GM12892 (cell line): ENCODE measurements at places on chromosomes 3 and 15.

- no peak for DNase-seq
These were observed 74.8 kb upstream of the MAGI1 start for GRCh38 chr3:66113542-66113941.

GRCh38 chr3:194257151-194257621 lies 93.9 kb downstream of the CPN2 start:
- DNase-seq = no peak

- DNase-seq = no peak
These were observed at the start of gene CLDN16 for GRCh38 chr3:190387578-190388213. TSS of gene CLDN16 (plus strand) at chr3:190388163. CDS start at chr3:190388330, 167 bp downstream.

DNA sequence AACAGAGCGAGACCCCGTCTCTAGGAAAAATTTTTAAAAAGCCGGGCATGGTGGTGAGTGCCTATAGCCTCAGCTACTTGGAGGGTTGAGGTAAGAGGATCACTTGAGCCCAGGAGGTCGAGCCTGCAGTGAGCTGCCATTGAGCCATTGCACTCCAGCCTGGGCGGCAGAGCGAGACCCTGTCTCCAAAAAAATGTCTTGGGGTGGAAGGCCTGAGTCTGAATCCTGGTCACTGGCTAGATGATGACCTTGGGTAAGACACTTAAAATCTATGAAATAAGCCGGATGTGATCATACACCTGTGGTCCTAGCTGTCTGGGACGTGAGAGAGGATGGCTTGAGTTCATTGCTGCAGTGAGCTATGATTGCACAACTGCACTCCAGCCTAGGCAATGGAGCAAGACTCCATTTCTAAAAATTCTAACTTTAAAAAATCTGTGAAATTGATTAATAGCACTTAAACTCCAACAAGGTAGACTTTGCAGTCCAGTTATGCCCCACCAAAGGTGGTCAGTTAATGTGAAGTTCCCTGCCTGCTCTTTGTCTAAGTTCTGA lies 157.3 kb upstream of the UMPS start:
- no peak for DNase-seq

DNA sequence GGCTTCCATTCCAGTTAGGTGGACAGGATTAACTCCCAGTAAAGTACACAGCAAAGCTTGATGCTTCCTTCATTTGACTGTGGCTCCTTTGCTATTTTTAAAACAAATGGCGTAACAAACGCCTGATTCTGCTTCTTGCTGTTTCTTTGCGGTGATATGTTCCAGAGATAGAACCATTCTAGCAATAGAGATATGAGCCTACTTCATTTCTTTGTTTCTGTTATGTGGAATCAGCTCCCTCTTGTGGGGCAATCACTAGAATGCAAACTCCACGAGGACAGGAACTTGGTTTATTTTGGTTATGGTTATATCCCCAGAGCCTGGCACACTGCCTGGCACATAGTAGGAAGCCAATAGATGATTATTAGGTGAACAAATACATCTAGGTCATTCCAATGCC lies 122.6 kb upstream of the SLC6A11 start:
- no peak for DNase-seq

DNA sequence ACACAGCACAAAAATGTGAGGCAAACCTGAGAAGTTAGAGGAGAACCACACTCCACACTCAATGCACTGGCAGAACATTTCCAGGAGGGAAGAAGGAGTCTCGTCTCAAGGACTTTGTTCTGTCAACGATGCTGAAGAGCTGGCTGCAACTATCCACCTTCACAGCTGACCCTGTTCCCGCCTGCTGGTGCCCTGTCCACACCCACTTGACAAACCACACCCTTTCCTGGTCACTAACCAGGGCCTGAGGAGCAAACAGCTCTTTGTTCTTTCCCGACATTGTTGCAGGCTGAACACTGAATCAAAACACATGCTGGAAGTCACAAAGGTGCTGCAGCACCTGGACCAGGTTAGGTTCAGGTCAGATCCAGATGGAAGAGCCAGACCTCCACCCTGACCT lies 92.6 kb upstream of the ARRDC4 start:
- DNase-seq = no peak

- DNase-seq = no peak
These were observed 681.6 kb upstream of the SEMA6D start for GRCh38 chr15:47035475-47036406.

DNA sequence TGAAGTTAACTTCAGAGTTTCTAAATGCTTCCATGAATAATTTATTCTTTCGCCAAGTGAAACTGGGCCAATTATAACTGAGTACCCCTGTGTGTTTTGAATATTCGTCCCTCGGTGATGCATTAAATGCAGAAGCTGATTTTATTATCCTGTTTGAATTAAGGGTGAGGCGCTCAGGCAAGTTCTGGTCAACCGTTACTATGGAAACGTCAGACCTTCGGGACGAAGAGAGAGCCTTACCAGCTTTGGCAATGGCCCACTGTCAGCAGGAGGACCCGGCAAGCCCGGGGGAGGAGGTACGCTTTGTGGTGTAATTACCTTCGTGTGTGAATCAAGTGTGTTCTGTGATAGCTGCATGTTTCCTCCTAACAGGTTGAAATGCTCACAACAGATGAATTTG lies 239.8 kb downstream of the ITPR1 start:
- no peak for DNase-seq

GRCh38 chr15:66566963-66567531 lies 1.2 kb upstream of the LCTL start:
- DNase-seq = peak; percentile 62

- no peak for DNase-seq
These were observed 286.0 kb downstream of the NFKBIZ start for GRCh38 chr3:102135316-102135715.

GRCh38 chr3:191216510-191216909 lies 17.5 kb downstream of the OSTN start:
- no peak for DNase-seq

DNA sequence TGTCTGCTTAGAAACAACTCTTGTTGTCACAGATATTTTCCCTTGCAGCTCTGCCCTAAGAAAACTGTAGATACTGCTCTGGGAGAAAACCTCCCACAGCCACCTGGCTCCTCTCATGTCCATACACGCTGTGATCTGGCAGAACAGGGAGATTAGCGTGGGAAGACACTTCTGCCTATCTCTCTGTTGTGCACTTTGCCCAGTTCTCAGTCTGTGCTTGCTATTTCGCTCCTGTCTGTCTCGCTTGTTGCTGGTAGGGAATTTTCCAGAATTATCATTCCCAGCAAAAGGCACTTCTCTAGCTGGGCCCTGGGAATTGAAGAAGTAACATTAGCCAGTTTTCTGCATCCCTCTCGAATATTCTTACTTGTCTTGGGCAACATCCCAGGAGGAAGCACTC lies 8.1 kb upstream of the GATM start:
- DNase-seq = no peak

- DNase-seq = no peak
These were observed 210.2 kb downstream of the TJP1 start for GRCh38 chr15:29612096-29612495.

- DNase-seq = no peak
These were observed 164.6 kb upstream of the ICE2 start for GRCh38 chr15:60643555-60643954.

DNA sequence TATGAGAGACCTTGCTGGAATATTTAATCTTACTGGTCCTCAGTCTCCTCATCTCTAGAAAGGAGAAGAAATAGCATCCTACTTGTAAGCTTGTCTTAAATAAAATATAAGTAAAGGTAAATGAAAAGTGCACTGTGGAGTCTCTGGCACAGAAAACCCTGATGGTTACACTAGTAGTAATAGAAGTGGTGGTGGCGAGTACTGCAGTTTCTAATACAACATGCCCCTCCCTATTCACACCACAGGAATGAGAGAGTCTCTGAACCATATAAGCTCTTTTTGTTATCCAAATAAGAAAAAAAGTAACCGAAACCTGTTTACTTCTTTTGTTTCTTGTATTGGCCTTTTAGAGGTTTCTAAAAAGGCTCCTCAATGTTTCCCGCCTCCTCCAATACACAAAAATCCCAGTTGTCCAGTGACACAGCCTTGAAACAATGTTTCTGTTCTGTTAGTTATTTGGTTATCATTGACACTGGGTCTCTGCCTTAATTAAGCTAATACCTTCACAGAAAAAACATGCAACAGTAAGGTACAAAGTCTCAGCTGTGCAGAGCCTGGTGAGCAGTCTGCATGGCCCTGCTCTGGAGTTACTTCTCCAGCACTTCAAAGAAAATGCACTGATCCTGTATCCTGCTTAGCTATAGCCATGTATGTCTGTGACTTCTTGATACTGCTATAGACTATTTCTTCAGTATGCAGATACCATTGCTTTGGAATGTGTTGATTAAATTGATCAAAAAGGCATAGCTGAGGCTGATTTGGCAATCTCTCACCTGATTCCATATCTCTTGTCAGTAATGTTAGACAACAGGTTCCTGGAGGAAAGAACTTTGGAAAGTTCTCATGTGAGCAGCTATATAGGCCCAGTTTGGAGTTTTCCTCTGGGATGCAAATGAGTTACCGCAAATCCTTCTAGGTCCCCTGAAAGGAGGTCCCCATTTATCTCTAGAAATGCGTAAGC lies 315.6 kb upstream of the IL12A start:
- no peak for DNase-seq

GRCh38 chr15:27250223-27250622 lies 279.2 kb downstream of the GABRG3 start:
- DNase-seq = no peak

DNA sequence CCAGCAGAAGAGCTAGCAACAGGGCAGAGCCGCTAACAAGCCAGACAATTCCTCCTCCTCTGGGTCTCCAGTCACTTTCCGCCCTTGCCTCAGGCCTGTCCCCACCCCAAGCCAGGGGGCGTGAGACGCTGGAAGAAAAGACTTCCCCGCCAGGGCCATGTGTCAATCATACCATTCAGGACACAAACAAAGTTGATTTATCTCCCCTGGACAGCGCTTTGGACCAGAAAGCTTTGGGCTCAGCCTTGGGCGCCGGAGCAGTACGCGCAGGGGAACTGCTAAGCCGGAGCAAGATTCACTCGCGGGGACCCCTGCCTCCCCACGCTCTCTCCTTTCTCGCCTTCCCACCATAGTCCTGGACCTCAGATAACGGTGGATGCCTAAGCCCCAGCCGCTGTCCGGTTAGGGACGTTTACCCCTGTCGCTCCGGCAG lies 479 bp downstream of the LRRC2 start:
- no peak for DNase-seq

GRCh38 chr3:159987291-159987711 lies 1.3 kb upstream of the IL12A start:
- DNase-seq = no peak

GRCh38 chr15:89660556-89660955 lies 5.3 kb upstream of the KIF7 start:
- DNase-seq = no peak

- DNase-seq = peak; percentile 22
These were observed 674 bp downstream of the SERP1 start for GRCh38 chr3:150545419-150546225.

DNA sequence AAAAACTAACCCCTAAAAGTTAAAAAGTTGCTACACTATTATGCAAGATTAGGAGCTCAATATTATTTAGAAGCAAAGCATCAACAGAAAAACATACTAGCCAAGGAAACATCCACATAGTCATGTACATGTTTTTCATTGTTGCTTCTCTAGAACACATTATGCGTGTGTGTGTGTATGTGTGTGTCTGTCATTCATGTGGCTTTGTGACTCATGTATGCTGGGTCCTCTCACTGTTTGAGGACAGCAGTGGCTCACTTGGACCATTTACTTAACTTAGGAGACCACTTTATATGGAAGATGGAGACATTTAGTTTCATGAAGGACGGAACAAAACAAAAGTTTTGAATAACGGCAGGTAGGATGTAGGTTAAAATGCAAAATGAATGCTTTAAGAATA lies 219.4 kb upstream of the THBS1 start:
- no peak for DNase-seq

GRCh38 chr3:150022381-150023238 lies 51.9 kb upstream of the PFN2 start:
- no peak for DNase-seq

DNA sequence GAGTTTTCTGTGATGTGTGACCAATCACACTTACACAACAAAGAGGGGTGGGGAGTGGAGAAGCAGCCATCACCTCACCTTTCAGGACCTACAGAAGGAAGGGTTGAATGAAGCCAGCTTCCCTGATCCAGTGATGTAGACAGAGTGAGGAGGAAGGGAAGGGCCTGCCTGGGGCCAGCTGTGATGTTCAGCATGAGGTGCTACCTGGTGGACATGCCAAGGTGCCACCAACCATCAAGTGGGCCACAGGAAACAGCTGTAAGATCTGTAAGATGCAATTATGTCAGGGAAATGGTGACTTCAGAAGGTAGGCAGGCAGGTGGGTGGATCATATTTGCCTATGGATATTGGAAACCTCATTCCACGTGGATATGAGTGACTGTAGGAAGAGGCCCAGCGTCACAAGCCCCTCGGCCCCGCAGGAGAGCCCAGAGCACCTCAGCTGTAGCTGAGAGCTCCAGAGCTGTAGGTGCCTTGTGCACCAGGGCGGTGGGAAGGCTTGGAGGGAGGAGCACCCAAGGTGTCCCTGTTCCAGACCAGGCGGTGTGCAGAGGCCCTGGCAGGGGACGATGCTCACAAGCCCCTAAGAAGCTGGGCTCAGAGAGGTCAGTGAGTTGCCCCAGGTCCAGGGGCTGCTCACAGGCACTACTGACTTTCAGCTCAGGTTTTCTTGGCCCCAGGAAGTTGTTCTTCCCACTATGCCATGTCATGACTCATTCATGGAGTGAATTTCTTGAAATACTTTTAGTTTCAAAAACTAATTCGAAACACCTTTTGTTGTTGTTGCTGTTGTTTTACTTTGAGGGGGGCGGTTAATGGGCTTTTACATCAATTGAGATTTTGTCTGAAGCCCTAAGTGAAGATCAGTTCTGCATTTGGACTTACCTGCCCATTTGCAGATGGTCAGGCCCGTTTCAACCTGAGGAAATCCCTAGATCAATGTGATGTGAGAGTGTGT lies 94.2 kb upstream of the ALDH1A3 start:
- no peak for DNase-seq

GRCh38 chr3:26587571-26587970 lies 35.0 kb upstream of the LRRC3B start:
- no peak for DNase-seq

DNA sequence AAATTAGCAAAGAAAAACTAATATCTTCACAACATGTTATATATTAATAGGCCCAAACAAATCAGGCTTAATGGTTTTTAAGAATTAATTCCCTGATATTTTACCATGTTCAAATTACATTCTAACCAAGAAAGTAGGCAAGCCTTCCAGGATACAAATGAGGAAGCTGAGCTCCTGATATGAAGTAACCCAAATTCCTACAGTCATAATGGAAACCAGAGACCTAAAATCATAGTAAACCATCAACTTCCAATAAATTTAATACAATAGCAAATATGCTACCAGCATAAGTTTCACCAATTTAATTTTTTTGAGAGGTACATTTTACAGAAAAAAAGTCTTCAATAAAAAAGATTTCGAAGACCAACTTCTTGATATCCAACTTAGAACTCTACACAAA lies 3.8 kb downstream of the DCBLD2 start:
- DNase-seq = no peak

GRCh38 chr3:35616346-35616745 lies 23.0 kb upstream of the ARPP21 start:
- DNase-seq = no peak

- no peak for DNase-seq
These were observed 83.5 kb downstream of the FMN1 start for GRCh38 chr15:33111041-33111451.

GRCh38 chr15:81295486-81296121 lies 28.3 kb downstream of the STARD5 start:
- DNase-seq = no peak
